ENCODE measurements at places on chromosomes 3 and 15.
A peak's percentile ranks its signal among the peaks of the same experiment; 100 is the strongest.

DNA sequence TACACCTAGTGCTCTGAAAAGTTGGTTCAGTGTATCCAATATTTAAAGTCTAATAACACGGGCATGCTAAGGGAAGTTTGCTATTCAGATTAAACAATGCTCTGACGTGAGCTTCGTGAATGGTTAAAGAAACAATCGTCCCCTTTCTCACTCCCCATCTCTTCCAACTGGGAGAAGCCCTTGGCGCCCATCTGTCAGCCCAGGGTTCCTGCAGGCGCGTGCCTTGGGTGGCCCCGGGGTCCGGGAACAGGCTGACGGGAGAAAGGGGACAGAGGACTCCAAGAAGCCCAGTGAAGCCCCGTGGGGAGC is 413 bp downstream of the SEC22C start:
- DNase-seq, result no peak

GRCh38 chr3:163490119-163490518 is 1588.2 kb downstream of the SI start:
- DNase-seq, result peak; percentile 65

DNA sequence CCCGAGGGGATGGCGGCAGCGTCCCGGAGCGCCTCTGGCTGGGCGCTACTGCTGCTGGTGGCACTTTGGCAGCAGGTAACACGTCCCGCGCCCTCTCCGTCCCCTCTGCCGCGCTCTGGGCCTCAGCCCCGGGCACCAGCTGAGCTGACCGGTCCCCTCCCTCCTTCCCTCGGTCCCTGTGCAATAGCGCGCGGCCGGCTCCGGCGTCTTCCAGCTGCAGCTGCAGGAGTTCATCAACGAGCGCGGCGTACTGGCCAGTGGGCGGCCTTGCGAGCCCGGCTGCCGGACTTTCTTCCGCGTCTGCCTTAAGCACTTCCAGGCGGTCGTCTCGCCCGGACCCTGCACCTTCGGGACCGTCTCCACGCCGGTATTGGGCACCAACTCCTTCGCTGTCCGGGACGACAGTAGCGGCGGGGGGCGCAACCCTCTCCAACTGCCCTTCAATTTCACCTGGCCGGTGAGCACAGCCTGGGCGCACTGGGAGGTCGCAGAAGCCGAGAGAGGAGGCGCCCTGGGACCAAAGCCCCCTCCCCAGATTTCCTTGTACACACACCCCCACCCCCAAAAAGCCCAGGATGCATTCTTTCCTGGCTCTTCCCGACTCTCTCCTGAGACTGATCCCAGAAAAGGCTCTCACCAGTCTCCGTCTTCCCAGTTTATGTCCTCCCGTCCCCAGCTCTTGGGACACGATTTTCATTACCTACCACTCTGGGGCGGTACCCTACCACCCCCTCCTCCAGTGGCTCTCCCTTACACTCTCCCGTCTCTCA is 705 bp downstream of the DLL4 start:
- no peak for DNase-seq

GRCh38 chr15:63044077-63044644 is 1.6 kb downstream of the TPM1 start:
- no peak for DNase-seq

GRCh38 chr3:111071257-111072030 is at the start of gene NECTIN3:
NECTIN3 (plus strand) TSS chr3:111071816; CDS start chr3:111072018, 202 bp downstream.
- peak; percentile 38 for DNase-seq

DNA sequence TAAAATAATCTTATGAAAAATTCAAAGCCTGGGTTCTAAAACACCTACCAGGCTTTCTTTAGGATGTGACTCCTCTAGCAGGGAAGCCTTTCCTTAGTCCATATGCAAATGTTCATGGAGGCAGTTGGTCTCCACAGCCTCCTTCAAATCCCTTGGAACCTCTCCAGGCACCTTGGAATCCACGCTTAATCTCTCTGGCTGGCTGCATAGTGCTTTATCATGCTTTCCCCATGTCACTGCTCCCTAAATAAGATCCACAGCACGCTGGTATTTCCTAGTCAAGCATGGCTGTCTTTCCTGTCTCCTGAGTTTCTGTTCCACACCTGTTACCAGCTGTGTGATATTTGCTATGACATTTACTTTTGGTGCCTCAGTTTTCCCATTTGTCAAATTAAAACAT is 71.3 kb downstream of the CLSTN2 start:
- no peak for DNase-seq

GRCh38 chr3:42491881-42492507 is 10.4 kb upstream of the VIPR1 start:
- DNase-seq, result no peak

GRCh38 chr15:78168608-78169007 is 19.4 kb downstream of the IDH3A start:
- DNase-seq, result no peak

- no peak for DNase-seq
Observed at GRCh38 chr3:45957586-45957985, 14.3 kb downstream of the CXCR6 start.

DNA sequence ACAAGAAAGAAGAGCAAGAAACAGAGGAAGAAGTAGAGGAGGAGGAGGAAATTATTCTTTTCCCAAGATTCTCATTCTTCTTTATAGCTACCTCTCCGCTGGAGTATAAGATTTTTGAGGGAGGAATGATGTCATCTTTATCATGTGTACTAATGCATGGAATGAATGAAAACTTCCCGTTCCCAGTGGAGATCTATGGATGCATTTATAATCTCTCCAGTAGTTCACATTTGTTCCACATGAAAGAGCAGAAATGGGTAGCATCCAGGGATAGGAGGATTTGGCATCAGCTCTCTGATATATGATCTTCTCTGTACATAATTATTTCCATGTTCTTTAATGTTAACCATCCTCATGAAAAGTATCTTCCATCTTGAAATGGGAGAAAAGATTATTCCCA is 244.4 kb downstream of the ADAMTSL3 start:
- DNase-seq, result no peak

DNA sequence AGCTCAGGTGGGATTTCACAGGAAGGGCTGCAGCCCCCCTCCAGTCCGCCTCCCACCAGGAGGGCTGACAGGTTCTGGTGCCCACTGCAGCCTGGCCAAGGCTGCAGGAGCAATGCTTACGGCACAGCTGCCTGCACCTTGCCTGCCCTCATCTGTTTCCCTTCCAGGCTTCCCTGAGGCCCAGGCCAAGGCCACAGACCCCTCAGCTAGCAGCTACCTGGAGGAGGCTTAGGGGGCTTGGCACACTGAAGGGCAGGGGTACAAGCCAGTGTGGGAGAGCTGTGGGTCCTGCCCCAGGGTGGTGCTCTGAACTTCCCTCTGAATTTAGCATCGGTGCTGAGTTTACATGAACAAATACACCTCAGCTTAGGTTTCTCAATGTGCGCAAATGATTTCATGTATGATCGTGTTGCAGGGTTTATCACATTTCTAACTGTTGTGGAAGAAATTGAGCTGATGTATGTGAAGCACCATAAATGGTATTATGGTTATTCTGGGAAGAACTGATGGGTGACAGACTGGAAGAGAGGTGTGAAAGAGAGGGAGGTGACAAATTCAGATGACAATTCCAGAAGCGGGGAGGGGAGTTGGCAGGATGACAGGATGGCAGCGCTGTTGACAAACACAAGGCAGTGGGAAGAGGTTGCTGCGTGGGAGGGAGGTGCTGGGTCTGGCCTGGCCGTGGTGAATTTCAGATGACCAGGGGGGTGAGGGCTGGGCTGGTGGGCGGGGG is 6.1 kb downstream of the RHCG start:
- DNase-seq, result no peak

- no peak for DNase-seq
Observed at GRCh38 chr3:56854856-56855611, 53.3 kb upstream of the ARHGEF3 start.

DNA sequence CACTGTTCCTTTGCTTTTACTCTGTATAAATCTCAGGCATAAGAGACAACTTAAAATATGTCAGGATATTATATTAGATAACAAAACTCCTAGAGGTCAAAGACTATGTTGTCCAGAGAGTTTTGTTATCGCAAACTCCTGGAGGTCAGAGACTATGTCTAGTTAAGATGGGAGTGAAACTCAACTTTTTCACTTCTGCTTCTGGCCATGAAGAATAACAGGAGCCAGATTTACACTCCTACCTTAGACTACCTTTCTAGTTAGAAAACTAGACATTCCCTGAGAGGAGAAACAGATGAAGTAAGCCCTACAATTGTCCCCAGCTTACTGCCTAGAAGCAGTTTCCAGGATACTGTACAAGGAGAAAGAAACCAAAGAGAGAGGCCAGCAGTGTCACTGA is 255.4 kb upstream of the UBE2E1 start:
- DNase-seq, result no peak

DNA sequence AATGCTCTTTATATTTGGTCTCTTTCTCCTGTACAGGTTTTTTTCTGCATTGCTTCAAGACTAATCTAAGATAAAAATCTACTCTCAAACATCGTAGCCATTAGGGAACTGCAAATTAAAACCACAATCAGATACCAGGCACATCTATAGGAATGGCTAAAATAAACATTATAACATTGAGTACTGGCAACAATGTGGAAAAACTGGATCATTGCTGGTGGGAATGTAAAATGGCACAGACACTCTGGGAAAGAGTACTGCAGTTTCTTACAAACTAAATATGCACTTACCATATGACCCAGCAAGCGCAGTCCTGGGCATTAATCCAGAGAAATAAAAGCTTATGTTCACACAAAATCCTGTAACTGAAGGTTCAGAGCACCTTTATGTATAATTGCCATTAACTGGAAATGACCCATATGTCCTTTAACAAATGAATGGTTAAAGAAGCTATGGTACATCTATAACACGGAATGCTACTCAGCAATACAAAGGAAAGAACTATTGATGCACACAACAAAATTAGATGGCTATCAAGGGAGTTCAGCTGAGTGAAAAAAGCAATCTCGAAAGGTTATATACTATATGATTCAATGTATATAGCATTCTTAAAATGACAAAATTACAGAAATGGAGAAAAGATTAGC is 6.3 kb downstream of the ABCC5 start:
- no peak for DNase-seq
